ENCODE measurements at places on chromosomes 13 and 19.

DNA sequence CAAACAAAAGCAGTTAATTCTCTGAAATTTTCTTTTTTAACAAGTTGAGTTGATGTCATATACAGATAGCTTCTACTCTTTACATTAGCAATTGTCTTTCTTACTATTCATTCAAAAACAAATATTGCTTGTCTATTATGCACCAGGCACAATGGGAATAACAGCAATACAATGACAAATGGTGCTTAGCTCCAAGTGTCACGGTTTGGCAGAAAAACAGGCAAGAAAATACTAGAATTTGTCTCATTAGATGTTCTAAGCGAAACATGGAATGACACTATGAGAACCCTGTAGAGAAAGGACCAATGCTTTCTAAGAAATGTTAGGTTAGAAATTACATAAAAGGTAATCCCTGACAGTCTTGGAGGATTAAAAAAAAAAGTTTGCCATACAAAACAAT lies 187.6 kb downstream of the PCDH9 start:
- DNase-seq = no peak

GRCh38 chr19:29662278-29662603 lies 3.0 kb upstream of the PLEKHF1 start:
- DNase-seq = no peak

- DNase-seq = no peak
Observed at GRCh38 chr13:46572752-46573431, 19.9 kb downstream of the LRCH1 start.

DNA sequence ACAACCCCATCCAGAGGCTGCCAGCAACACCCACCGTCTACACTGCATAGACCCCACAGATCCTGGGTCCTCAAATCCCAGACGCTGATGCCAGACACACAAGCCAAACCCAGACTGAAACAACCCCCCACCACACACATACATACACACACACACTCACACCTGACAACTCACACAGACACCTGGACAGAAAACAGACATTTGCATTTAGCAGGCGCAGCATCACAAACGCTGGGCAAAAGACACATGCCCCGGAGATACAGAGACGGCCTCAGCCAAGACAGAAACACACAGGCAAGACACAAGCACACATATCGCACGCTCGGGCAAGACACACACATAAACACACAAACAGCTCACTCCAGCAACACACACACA lies 1.3 kb downstream of the BBC3 start:
- no peak for DNase-seq

GRCh38 chr19:28372576-28373247 lies 840.2 kb downstream of the UQCRFS1 start:
- DNase-seq = no peak

- no peak for DNase-seq
Observed at GRCh38 chr13:39296193-39296592, 257.9 kb downstream of the NHLRC3 start.

DNA sequence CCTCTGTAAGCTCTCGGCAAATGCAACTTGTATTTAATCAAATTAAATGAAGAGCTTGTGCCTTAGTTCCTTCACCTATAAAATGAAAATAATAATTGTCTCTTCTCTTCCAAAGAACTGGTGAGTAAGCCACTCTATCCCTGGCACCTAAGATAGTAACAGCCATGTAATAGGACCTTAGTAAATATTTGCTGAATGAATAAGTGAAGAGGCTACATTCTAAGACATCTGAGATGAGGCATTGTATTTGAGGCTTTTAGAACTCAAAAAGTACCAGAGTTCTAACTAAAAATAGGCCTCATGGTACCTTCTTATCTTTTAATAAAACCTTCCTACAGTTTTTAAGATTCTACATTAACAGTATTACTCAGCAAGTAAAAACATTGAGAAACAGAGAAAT lies 17.3 kb upstream of the DCLK1 start:
- no peak for DNase-seq

GRCh38 chr13:27014406-27015359 lies 156.9 kb downstream of the USP12 start:
- no peak for DNase-seq

- no peak for DNase-seq
Observed at GRCh38 chr19:10266706-10267105, 4.2 kb upstream of the ICAM1 start.

DNA sequence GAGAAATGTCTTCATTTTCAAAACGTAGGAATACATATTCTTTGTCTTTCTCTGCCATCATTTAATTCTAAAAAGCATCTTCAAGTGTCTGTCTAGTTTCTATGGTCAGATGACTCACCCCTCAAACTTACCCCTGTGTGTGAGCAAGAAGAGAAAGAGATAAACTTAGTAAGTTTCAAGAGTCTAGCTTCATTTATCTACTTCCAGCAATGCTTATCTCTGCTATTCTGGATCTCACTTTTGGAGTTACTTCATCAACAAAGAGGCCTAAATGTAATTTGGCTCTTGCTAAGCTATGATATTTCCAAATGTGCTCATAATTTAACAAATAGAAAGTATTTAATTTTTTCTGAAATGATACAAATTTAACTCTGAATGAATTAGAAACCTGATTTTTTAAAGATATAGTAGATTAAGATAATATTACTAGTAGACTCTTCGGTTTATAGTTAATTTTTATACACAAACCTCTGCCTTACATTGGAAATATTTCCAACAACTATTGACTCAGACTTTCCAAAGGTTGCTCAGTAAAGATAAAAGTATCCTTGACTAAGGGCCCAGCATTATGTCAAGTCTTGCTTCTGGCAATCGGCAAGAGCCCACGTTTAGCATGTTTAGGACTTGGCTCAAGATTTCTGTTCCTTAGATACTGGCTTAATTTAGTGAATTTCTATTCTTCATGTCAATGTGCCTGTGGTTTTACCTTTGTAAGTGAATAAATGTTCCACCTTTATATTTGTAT lies 1511.0 kb upstream of the SLC10A2 start:
- DNase-seq = no peak

- DNase-seq = no peak
Observed at GRCh38 chr13:41944229-41944628, 16.7 kb downstream of the VWA8 start.

GRCh38 chr13:110030394-110030928 lies 244.1 kb upstream of the IRS2 start:
- no peak for DNase-seq

- no peak for DNase-seq
Observed at GRCh38 chr19:18098891-18099622, 1.5 kb downstream of the MAST3 start.

DNA sequence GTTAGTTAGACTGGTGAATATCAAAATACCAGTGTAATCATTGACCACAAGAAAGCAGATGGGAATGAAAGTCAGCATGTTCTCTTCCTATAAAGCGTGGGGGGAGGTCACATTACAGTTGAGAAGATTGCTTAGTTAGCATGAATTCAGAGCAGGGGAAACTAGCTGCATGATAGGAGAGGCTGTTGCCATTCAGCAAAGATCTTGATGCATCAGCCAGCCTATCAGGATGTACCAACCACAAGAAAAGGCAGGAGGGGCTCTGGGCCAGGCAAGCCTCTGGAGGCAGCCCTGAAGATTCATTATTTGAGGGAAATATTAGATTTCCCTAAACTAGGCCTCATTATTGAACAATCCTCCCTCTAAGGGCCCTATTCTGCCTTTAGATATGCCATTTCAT lies 5.0 kb upstream of the MTMR6 start:
- DNase-seq = no peak

DNA sequence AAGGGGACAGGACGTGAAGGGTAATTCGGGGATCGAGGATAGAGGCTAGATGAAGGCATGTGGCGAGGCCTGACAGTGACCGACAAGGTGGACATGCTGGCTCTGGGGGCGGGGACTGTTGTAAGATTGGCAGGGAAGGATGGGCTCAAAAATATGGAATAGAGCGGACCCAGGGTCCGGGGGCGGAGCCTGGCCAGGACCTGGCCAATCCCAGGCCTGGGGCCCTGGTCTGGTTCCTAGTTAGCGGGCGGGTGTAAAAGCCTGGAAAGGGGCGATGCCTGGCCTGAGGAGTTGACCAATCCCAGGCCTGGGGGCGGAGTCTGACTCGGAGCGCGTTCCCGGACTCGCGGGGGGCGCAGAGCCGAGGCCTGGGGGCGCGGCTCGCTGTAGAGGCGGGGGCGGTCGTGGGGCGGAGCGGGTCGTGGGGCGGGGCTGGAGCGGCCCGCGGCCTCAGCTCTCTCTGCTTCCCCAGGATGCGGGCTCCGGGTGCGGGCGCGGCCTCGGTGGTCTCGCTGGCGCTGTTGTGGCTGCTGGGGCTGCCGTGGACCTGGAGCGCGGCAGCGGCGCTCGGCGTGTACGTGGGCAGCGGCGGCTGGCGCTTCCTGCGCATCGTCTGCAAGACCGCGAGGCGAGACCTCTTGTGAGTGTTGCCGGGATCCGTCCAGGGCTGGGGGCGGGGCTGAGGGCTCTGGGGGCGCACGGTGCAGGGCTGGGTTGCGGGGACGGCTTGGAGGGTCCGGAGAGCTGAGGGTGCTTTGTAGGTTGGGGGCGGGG lies at the start of gene SLC27A1:
SLC27A1 (plus strand) TSS at position 457 of the 774 bp plus-strand sequence; CDS start at position 474, 17 bp downstream.
- peak; percentile 81 for DNase-seq

DNA sequence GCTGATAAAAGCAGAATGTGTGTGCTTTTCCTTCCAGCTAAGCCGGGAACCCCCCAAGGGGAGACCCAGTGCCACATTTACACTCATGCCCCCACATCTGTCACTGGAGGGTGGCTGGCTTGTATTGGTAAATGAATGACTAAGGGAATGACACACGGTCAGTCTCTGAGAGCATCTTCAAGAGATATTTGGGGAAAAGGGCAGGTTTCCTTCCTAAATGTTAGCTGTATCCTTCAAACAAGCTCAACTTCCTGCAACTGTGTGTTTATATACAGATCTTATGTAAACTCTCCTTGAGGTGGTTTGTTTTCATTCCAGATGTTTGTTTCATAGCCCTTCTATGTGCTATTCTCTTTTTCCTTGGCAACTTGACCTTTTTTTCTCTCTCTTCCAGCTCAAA lies 192.6 kb downstream of the COL4A1 start:
- DNase-seq = no peak

DNA sequence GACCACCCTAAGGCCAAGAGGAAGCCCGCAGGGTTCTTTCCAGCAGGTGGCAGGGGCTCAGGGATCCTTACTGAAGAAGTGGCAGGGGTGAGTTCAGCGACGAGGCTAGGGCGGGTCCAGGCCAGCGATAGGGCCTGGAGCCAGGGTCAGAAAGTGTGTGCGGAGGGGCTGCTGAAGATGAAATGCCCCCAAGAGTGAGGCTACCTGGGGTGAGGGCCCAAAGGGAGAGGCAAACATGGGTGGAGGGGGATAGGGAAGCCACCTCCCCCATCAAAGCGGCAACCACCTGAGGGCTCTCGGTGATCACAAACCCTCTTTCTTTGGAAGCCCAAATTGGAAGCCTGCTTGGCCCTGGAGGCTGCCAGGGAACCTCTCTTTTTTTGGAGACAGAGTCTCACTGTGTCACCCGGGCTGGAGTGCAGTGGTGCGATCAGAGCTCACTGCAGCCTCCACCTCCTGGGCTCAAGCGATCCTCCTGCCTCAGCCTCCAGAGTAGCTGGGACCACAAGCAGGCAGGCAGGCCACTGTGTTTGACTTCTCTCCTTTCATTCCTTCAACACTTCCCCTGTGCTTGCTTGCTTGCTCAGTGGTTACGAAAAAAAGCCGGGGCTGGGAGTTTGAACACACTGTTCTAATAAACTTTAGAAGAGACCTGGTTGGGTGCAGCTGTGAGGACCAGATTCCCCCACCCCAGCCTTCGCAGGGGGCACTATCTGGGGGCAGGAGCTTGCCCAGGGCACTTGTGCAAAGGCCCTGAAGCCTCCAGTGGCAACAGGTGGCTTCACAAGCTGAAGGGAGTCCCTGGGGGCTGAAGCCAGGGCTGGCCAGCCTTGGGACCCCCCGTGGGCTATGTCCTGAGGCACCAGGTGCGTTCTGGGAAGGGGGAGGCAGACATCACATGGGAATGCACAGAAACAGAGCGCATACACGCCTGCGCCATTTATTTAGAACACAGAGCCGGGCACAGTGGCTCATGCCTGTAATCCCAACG lies 1.4 kb upstream of the ATP8B3 start:
- DNase-seq = no peak

DNA sequence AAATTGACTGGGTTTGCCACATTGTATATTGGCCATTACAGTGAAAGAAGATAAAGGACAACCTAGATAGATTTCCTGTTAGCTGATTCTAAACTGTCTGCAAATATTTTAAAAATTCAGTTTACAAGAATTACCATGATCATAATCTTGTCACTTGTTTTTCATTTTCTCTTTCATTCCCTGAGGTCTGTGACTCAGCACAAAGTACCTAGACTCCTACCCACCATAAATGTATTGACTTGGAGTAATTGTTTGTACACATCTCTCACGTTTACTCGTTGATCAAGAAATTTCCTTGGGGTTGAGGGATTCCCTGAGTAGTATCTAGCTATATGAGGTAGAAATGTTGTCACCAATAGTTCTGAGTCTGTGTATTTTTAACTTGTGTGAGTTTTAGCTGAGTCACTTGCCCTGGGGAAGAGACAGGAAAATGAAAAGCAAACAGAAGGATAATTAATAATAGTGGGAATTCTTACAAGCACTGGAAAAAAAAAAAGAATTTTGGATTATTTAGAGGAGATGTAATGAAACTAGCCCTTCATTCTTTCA lies 299.2 kb upstream of the DACH1 start:
- DNase-seq = no peak

- no peak for DNase-seq
Observed at GRCh38 chr19:50413531-50413930, 5.2 kb upstream of the SPIB start.

DNA sequence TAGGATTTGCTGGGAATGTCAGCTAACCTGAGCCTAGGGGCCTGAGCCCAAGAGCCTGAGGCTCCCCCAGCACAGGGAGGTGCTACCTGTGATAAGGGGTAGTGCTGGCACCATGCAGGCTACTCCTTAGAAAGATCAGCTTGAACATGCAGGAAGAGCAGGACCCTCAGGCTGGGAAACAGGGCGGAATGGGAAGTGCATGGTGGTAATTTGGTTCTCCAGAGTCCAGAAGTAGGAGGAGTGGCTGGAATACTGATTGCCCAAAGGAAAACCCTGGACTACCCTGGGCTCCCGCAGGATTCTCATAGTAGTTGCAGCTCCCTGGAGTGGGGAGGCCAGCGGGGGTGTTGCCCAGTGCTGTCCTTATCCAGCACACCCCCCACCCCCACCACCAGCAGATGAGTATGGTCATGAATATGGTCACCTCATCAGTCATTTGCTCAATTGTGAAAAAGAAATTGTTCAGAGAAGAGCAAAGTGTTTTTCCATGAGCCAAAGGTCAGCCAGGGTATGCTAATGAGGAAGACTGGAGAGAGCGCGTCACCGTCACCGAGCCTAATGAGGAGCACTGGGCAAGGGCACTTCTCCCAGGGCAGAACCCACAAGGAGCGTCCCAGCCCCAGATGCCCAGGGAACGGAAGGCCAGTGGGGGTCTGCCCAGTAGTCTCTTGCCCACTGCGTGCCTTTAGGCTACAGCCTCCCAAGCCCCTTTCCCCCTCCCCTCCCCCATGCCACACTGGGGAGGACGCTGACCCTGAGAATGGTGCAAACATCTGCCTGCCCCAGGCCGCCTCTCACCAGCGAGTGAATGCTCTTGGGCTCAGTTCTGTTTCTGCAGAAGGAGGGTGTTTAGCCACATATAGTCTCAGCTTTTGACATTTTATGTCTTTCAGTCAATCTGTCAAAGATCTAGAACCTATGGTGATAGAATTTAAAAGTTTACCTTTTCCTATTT lies 5.3 kb downstream of the SLC25A15 start:
- no peak for DNase-seq

- no peak for DNase-seq
Observed at GRCh38 chr19:38655148-38655824, 7.8 kb downstream of the ACTN4 start.
